ENCODE measurements at places on chromosomes 5 and 9. TPM values are rescaled to one million over a fixed set of nuclear protein-coding genes. Genes with fewer than 3 reads are reported as not detected.
A peak's percentile ranks its signal among the peaks of the same experiment; 100 is the strongest.

DNA sequence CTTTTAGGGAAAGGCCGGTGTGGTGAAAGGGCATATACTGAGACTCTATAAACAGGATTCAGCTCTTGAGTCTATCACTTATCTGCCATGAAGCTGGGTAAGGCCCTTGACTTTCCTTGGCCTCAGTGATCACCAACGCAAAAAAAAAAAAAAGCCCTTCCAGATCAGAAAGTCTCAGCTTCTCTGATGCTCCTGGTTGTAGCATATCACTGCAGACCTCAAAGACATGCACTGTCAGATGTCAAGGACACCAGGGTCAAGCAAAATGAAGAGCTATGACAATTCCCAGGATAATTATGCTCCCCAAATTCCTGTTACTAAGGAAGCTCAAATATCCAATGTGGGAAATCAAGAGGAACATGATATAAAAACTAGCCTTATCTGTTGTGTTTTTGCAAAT, 68.3 kb upstream of the IFNE start:
- no peak for DNase-seq

- DNase-seq: no peak
These were observed 211.9 kb upstream of the TRIM32 start for GRCh38 chr9:116475201-116475600.

DNA sequence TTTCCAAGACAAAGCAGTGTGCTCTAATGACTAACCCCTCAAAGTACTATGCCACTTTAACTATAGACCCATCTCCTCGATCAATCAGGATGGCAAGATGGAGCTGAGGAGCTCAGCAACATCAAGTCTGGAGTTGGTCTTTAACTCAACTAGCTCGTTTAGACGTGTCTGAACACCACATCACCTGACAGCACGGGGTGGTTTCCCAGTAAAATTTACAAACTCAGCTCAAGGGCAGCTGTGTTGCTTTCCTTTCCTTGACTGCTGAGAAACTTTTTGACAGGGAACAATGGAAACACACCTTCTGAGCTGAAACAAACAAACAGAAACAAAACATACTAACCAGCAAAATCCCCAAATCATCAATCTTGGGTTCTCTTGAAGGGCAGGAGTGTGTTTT, 202.5 kb downstream of the NTRK2 start:
- DNase-seq: no peak

- no peak for DNase-seq
These were observed 13.6 kb downstream of the NR2F1-AS1 start for GRCh38 chr5:93567424-93567823.

DNA sequence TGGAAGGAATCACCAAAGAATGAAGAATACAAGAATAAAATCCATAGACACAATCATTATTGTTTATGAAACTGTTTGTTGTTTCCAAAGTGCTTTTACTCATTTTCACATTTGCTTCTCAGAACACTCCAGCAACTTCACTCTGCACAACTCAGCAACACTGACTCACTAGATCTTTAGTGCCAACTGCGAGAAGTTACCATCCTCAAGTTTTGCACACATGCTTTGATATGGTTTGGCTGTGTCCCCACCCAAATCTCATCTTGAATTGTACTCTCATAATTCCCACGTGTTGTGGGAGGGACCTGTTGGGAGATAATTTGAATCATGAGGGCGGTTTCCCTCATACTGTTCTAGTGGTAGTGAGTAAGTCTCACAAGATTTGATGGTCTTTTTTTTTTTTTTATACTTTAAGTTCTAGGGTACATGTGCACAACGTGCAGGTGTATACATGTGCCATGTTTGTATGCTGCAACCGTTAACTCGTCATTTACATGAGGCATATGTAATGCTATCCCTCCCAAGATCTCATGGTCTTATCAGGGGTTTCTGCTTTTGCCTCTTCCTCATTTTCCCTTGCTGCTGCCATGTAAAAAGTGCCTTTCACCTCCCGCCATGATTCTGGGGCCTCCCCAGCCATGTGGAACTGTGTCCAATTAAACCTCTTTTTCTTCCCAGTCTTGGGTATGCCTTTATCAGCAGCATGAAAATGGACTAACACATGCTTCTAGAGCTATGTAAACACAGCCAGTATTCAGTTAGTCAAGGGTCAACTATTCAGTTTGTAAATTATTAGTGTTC, 36.9 kb downstream of the CLINT1 start:
- DNase-seq: no peak

DNA sequence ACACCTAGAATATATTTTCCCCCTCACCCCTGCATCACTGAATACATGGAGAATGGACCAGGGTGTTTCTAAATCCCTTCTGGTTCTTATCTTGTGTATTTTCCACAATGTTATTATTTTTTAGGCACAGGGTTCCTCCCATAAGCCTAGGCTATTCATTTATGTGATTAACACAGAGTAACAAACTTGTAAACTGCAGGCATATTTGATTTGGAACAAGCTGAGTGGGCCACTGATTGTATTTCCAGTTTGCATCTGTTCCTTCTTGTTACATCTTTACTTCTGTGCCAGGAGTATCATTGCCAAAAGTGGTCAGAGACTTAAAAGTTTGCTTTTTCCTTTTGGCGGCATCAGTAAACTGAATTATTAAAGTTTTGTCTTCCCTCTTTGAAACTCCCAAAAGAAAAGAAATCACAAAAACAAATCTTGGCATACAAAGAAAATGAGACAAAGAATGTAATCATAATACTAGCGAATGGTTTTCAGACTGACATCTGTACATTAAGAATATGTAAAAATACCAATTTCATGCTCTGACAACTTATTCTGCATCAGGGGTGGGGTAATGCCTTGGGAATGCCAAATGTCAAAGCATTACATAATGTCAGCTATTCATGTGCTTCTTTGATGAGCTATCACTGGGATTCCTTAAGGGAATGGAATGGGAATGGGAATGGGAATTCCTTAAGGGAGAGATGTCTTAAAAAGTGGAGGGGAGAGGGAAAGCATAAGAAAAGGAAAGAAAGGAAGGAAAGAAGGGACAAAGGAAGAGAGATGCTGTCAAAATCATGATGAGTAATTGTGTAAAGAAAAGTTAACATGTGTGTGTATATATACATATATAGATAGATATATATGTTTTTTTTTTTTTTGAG, 22.2 kb upstream of the PAX5 start:
- no peak for DNase-seq

GRCh38 chr9:37988041-37988440, 81.0 kb downstream of the SHB start:
- no peak for DNase-seq

DNA sequence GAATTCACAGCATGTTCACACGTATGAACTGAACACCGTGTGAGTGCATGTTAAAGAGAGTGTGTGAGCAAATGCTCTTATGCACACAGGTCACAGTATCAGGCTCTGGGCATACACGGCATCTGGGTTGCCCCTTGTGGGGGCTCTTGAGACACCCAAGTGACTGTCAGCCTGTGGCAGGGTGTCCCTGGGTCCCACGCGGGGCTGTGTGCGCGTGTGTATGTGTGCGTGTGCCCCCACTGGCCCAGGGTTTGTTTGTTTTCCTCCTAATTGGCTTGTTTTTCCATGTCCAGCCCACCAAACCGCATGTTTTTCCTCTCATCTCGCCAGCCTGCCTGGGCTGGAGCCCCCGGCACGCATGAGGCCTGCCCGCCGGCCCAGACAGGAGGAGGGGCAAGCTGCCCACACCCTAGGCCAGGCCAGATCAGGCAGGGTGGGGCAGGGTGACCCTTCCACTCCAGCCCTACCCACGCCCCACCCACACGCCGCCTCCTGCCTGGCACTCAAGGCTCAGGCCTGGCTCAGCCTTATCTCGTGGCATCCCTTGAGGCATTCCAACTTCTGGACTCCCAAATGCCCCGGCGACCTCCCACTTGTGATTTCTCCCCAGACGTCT, 28.8 kb downstream of the CNTFR start:
- DNase-seq: no peak

DNA sequence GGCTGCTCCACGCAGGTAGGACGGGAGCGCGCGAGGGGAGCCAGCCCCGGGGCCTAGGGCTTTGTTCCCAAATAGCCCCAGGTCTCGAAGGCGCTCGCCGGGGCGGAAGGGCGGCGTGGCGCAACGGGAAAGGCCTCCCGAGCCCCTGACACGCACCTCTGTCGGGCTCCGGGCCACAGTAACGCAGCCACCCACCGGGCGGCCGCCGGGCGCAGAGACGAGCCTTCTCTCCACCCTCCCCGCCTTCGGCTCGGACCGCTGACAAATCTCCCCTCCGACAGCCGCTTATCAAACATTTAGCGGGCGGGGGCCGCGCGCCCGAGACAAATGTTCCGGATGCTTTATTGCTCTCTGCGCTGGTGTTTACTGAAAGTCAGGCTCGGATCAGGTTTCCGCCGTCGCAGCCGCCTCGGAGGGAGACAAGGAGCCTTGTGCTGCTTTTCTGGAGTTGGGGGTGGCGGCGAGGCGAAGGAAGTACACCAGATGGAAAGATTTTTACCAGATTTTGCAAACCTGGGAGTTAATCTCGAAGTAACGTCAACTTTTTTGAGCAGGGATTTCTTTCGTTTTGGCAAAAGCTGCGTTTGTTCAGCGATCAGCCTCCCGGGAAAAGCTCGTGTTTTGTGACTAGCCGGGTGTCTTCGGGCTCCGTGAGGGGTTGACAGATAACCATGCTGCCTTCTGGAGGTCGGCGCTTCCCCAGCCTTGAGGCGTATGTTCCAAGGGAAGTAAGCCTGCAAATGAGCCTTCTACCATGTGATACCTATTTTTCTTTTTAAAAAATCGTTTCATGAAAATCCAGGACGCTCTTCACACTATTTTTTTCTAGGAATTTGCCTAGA, 950 bp downstream of the RGMB start:
- DNase-seq: peak; percentile 78

DNA sequence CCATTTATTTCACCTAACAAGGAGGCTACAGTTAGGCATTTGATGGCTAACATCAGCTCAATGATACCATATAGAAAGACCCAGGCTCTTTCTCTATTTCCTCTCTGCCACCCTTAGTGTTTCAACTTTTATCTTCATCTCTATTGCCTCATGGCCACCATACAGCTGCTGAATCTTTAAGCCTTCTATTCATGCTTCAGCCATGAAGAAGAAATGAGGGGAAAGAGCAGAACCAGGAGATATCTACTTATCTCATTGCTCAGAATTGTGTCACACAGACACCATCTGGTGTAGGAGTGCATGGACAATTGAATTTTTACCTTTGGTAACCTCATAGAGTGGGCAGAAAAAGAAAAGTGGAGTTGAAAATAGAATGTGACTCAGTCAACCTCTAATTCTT, 6.7 kb downstream of the GAPT start:
- DNase-seq: no peak

DNA sequence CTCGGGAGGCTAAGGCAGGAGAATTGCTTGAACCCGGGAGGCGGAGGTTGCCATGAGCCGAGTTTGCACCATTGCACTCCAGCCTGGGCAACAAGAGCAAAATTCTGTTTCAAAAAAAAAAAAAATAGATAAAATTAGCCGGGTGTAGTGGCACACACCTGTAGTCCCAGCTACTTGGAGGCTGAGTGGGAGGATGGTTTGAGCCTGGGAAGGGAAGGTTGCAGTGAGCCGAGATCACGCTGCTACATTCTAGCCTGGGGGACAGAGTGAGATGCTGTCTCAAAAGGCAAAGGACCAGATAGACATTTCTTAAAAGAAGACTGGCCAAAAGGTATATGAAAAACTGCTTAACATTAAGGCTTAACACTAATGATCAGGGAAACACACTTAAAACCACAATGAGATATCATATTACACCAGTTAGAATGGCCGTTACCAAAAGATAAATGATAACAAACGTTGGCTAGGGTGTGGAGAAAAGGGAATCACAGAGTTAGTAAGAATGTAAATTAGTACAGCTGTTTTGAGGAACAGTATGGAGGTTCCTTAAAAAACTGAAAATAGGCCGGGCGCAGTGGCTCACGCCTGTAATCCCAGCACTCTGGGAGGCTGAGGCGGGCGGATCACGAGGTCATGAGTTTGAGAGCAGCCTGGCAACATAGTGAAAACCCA, 10.1 kb upstream of the MARVELD2 start:
- DNase-seq: no peak

DNA sequence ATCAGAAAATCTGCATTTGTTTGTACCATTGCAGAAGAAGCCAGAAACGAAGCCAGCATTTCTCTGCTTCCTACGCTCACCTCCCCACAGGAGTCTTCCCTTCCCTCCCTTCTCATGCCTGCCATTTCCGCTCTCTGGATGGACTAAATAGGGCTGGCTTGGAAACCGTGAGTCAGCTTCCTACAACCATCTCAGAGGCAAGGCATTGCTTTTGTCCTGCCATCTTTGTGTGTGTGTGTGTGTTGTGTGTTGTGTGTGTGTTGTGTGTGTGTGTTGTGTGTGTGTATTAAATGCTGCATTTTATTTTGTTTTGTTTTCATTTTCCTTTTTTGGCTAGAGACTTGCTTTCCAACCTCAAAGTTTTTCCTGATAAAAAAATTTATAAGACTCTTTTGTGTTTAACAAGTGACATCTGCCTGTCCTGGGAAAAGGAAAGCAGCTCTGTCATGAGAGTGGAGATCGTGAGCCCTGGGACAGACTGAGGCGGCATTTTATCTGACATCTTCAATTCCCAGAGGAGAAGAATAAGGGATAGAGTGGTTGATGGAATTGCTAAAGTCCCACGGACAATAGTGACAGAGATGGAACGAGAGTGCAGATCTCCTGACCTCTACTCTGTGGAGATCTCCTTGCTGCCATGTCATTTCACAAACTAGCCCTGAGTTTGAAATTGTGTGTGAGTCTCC, 7.5 kb upstream of the EGFLAM start:
- DNase-seq: no peak

- DNase-seq: no peak
These were observed 29.0 kb downstream of the FAT2 start for GRCh38 chr5:151562019-151562707.

- no peak for DNase-seq
These were observed 15.2 kb upstream of the TERT start for GRCh38 chr5:1310118-1310517.

- peak; percentile 58 for DNase-seq
These were observed 247.7 kb upstream of the ANKRD55 start for GRCh38 chr5:56480705-56481427.

GRCh38 chr5:138949988-138950387, 74.9 kb upstream of the LRRTM2 start:
- no peak for DNase-seq

DNA sequence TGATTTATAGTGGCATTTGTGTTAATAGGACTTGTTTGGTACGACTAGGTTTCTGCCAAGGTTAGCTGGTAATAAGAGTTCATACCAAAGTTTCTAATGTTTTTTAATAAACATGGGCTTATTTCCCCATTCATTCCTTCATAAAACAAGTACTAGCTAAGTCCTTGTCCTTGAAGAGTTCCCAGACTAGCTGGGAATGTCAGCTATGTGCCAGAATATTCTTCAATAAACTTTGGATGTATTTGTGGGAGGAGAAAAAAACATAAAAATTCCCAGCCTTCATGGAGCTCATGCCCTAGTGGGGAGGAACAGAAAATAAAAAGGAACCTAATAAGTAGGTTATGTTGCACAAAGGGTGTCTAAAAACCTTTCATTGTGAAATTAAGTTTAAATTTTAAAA, 176.9 kb downstream of the DENND1A start:
- no peak for DNase-seq

SLC4A9 gene
- not detected for total RNA-seq

LRRC14B gene
- total RNA-seq: not detected

MCTP1 gene
- 203 TPM for total RNA-seq

SHOC1 gene
- total RNA-seq: not detected

FRMD3 gene
- 6.1 TPM for total RNA-seq
